ENCODE measurements at places on chromosomes 3 and 15.

DNA sequence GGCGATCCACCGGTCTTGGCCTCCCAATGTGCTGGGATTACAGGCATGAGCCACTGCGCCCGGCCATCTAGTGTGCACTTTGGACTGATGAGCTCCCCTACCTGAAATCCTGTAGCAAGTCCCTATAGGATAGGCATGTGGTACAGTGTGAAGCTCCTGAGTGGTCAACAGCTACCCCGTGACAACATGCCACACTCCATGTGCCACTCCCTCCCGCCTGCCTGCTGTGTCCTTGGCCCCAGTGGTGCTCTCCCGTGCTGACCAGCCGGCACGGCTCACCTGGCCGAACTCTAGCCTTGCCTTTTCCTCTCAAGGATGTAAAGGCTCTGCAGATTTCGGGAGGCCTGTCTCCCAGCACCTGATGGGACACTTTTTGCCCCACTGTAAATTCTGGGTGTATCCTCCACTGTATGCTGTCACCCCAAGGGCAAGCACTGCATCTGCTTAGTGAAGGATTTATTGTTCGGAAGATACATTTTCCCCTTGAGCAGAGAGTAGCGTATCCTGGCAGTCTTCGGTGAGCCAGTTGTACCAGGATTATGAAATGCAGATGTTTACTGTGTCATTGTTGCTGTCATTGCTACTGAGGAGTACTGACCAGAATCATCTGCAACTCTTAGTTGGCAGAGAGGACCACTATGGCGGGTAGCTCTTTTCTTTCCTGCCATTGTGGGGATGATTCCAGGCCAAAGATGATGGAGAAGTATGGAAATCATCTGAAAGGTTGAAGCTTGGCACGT is 64.7 kb downstream of the IGF1R start:
- no peak for DNase-seq

GRCh38 chr3:138220242-138220641 is 33.1 kb downstream of the ARMC8 start:
- DNase-seq, result no peak

GRCh38 chr3:58176827-58177489 is 33.8 kb downstream of the DNASE1L3 start:
- no peak for DNase-seq

DNA sequence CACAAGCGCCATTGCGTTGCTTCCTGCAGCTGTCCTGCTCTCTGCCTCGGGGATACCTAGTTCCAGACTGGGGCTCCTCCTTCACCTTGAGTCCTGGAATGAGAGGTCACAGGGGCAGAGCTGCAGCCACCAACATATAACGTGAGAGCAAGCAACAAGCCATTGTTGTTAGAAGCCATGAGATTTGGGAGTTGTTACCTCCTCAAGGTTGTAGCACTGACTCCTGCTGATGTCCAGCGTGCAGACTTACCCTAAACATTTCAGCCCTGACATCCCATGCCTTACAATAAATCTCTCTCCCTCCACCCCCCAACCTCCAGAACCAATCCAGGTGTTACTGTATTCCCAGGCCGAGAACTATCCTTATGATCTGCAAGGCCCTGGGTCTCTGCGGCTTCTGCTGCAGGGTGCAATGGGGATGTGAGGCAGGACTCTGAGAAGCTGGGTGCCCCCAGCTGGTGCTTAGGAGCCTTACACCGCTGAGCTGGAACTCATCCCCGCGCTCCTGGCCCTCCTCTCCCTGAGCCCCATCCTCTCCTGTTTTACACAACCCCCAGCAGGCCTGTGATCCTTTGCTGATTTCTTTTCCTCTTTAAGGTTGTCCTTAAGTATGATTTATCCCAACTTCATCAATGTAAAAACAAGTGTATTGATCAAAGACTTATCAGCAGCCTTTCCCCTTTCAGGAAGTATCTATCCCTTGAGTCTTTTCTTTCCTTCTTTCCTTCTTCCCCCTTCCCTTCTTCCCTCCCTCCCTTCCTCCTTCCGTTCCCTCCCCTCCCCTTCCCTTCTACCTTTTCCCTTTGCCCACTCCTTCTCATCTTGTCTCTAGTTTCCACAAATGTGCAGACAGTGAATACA is 84.2 kb upstream of the ABHD2 start:
- DNase-seq, result no peak

DNA sequence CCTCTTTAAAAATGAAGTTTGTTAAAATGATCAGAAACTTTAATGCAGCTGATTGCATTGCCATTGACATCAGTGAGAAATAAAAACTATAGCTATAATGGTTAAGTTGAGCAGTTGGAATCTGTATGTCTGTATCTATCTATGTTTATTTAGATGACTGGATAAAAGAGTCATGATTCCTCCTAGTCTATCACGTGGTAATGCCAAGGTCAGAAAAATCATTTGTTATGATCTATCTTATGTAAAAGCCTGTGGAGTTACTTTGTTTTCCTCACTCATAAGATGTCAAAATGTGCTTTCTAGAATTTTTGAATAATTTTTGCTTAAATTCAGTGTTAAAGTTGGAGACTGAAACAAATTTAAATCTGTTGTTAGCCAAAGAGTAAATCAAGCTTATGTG is 63.3 kb downstream of the MBNL1 start:
- DNase-seq, result no peak

DNA sequence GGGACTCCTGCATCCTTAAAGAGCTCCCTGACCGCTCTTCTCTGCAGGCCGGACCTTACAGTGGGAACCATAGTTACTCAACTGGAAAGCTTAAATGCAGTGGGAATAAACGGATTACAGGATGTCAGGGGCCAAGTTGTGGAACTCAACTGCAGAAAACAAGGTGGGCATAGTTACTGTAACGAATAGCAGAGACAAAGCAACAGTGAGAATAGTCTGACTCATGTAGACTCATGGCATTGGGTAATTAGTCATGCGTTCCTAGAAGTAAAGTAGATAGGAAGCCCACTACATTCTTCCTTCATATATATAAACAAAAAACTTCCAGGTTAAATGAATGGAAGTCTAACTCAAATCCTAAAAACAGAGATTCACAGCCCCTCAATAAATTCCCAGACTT is 95.5 kb upstream of the CHRNA7 start:
- no peak for DNase-seq

GRCh38 chr3:190959077-190959476 is 96.6 kb upstream of the GMNC start:
- no peak for DNase-seq

GRCh38 chr15:75201616-75202250 is at the start of gene C15orf39:
Gene C15orf39, plus strand, starts transcription at chr15:75201882. Its CDS starts 4,167 bp downstream, at chr15:75206049.
- peak; percentile 40 for DNase-seq

DNA sequence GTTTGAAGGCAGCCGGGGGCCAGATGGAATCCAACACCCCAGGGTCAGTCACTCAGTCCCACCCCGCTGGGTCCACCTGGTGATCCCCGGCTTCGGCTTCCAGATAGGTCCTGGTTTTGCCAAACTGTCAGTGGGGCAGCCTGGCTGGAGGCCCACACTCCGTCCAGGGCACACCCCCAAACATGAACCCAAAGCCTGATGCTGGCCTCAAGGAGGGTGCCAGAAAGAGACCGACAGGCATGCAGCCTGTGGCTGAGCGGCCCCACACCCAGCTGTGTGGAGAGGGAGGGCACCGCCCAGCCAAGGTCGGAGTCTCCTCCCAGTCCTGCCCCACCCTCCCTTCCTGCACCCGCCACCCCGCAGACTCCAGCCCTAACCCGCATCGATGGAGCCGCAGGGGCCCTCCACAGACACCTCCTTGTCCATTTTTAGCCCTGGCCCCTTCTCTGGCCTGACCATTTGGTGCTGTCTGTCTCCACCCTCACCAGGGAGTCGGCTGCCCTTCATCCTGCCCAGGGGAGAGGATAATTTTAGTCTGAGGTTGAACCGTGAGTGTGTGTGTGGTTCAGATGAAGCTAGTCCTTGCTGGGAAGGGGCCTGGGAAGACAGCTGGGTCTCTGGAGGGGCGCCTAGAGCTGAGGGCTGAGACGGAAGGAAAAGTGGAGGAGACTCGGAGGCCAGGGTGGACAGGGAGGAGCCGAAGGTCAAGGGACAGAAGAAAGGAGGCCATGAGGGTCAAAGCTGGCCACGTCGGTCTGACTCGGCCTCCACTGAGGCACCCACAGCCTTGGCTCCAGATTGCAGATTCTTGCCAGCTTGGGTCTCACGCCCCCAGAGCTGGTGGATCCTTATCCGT is 23.1 kb downstream of the TNK2 start:
- no peak for DNase-seq

GRCh38 chr15:82810061-82810889 is 847 bp downstream of the WHAMM start:
- peak; percentile 17 for DNase-seq

DNA sequence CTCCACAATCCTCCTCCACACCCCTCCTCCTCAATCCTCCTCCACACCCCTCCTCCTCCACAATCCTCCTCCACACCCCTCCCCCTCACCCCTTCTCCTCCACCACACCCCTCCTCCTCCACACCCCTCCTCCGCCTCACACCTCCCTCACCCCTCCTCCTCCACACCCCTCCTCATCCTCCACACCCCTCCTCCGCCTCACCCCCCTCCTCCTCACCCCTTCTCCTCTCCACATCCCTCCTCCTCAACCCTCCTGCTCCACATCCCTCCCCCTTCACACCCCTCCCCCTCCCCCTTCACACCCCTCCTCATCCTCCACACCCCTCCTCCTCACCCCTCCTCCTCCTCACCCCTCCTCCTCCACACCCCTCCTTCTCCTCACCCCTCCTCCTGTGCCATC is 69.8 kb upstream of the BLM start:
- no peak for DNase-seq

Measured in NCI-H1105 treated with DMSO at 0.1 percent for 48 hours (cell line).